ENCODE measurements at places on chromosomes 4 and X.

- no peak for DNase-seq
Measured at GRCh38 chrX:6718766-6719165, 183.8 kb upstream of the VCX3A start.

DNA sequence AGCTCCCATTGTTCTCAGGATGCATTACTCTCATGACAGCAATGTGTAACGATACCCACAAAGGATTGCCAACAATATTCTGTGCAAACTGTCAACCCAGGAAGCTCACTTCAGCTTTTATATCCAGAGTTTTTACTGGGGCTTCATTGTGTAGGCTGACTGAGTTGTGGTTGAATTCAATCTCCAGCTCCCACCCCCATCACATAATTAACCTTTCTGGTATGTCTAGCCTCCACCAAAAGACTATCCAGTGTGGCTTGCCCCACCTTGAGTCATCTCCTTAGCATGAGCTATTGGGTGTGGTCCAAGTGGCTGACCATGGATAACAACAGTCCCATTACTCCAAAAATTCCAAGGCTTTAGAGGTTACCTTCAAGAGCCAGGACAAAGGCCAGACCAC, 17.7 kb upstream of the TAB3 start:
- DNase-seq: no peak

DNA sequence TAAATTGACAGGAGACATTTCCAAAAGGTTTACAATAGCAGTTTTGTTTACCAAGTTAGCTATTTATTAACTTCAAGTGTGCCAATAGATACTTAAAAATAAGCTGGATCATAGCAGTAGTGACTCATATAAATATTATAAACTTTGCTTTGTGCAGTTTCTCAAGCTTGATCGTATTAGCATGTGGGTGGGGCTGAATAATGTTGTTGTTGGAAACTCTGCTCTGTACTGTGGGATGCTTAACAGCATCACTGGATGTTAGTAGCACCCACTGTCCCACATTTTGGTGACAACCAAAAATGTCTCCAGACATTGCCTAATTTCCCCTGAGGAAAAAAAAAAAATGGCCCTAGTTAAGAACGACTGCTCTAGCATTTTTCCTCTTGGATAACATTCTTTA, 855.2 kb upstream of the ADGRL3 start:
- no peak for DNase-seq

DNA sequence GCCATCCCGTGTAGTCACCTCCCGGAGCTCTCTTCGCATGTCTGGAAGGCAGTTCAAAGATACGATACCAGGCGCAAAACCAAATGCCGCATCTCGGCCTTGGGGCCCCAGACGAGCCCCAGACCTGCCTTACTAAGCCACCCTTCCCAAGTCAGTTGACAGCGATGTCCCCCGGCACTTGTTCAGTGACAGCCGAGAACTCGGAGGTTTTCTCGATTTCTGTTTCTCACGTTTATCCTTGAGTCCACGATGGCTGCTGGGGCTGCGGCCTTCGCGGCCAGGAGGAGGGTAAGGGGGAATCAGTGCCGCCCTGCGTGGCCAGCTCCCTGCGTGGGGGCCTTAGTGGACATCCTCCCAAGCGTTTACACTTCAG, 7.3 kb downstream of the MAEA start:
- no peak for DNase-seq

DNA sequence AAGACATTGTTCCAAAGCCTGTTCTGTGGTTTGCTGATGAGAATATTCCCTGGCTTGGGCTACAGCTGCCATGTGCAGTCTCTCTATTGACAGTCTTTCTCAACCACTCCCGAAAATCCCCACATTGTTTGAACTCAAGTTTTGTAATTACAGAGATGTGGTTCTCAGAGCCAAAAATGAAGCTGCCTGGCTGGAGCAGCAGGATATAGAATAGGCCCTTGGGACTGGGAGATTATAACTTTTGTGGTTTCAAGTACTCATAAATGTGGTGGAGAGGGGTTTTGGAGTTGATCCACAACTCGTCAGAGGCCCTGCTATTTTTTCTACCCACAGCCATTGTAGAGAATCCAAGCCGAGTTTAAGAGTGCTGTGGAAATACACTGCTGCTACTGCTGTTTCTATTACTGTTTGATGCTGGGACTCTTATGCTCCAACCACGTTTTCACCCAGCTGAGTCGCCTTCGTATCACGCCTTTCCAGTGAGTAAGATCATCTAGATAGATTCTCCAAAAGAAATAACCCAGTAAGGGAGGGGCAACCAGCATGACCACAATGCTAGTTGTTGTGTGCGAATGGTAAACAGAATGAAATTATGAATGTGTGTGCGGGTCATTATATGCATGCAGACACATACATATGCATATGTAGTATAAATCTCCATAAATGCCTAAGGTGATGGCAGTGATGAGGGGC, 57.1 kb upstream of the ATXN3L start:
- DNase-seq: no peak

DNA sequence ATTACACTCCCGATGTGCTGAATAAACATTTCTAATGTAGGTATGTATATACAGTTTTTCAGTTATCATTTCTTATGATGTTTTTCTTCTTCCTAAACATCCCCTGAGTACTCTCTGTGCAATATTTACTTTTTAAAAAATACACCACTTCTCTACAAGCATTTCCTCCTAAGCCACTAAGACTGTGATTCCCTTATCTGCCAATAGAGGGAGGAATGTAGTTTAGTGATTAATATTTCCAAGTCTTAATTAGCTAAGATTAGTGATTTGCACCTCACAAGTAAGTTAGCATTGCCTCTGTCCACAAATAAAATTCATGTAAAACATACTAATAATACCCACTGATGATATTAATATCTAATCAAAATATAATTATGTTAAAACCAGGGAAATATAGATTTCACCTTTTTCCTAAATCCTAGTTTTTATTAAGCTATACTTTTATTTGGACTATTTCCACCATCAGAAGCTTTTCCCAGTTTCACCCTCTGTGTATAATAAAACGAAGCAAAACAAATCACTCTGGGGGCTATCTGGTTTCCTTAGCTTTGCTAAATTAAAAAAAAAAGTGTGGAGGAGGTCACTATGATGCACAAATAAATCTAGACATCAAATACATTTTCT, 909.1 kb downstream of the FAT4 start:
- no peak for DNase-seq

- DNase-seq: no peak
Measured at GRCh38 chr4:2949782-2950125, 13.5 kb downstream of the NOP14 start.

DNA sequence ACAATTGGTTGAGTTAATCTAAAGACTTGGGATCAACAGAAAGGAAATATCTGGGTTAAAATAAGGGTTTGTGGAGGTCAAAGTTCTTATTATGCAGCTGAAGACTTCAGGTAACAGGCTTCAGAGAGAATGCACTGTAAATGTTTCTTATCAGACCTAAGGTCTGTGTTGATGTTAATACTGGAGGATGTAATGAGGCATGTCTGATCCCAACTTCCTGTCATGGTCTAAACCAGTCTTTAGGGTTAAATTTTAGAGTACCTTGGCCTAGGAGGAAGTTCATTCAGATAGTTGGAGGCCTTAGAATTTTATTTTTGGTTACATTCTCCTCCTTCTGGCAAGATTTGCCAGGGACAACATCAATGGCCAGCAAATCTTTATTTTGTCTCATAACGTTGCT, 72.1 kb upstream of the GC start:
- no peak for DNase-seq

DNA sequence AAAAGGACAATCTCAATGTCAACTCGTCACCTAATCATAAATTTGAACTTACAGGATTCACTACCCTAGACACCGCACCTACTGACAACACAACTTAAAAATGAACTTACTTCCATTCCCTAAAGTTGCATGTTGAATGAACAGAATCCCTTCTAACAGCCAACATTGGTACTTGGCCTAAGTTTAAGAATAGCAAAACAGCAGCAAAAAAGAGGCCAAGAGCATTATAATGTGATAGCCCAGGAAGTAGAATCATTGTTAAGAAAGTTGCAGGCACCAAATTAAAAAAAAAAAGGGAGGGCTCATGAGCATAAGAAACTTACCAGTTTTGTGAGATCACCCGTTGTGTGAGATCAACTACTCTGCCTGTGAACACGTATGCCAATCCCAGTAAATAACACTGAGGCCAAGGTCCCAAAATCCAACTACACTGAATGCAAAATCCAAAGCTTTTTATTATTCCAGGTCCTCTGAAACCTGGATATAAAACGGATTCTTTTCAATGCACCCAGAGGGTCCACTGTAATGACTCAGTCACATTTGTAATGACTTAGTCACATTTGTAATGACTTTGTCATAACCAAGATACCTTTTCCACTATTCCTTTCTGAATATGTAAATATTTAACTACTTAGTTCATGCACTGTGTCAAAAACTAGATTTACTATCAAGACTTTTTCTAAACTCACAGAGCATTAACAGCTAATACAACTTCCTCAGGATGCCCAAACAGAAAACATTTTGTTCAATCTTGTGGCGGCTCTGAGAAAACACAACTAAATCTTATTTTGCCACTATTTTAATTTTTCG, 6.8 kb downstream of the HNRNPDL start:
- DNase-seq: no peak

DNA sequence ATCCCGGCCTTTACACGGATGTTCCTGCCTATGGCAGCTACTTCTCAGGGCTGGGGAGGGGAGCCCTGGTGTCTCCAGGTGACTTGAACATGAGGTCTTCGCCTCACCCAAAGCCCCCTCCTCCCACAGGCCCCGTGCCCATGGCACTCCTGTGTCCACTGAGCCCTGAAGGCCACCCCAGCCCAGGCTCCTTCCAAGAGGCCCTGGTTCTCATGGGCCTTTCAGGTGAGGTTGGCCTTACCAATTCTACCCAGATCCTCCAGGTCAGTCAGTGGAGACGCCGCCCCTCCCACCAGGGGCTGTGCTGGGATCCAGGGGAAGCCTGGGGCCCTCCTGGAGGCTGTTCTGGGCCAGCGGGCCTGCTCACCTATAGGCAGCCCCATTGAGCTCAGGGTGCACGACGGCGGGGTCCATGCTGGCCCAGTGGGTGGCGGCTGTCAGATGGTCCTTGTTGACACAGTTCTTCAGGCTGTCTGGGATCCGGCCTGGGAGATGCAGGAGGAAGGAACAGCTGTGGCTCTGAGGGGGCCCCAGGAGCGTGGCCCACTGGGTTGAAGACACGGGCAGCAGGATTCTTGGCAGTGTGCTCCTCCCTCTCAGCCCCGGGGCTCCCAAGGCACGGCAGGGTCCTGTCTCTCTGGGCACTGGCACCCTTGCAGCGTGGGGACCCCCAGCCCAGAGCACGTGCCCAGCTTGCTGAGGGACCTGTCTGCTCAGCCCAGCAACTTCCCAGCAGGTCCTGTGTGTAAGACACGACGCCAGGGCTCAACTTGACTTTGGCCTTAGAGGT, 36.2 kb downstream of the CTBP1 start:
- no peak for DNase-seq

- no peak for DNase-seq
Measured at GRCh38 chr4:76435528-76436319, 695 bp downstream of the SHROOM3 start.

GRCh38 chr4:10715135-10715534, 30.6 kb upstream of the CLNK start:
- no peak for DNase-seq

- no peak for DNase-seq
Measured at GRCh38 chr4:33187035-33187434, 2466.9 kb downstream of the PCDH7 start.

DNA sequence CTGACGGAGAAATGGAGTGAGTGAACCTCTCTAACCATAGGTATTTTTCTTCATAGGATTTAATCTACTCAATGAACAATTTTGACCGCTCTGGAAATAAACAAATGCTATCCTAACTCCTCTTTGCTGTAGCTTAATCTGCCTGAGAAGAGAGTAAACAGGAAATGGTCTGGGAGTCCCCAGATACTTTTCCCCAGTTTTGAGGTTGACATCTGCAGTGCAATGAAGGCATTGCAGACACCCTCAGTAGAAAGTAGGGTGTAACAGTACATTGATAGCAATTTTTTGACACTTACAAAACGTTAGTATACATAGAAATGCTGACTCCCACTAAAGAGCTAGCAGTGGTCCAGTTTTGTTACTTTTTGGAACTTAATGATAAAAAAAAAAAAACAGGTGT, 495.9 kb upstream of the FAM241A start:
- DNase-seq: no peak

GRCh38 chr4:80082693-80083092, 9.7 kb upstream of the ANTXR2 start:
- DNase-seq: no peak

- DNase-seq: no peak
Measured at GRCh38 chr4:118857760-118858159, 21.8 kb upstream of the SEC24D start.

GRCh38 chr4:55574252-55574651, 17.8 kb downstream of the PDCL2 start:
- no peak for DNase-seq

GRCh38 chr4:135418353-135418752, 1216.8 kb upstream of the PABPC4L start:
- DNase-seq: no peak

- no peak for DNase-seq
Measured at GRCh38 chr4:16838226-16838875, 60.1 kb downstream of the LDB2 start.

DNA sequence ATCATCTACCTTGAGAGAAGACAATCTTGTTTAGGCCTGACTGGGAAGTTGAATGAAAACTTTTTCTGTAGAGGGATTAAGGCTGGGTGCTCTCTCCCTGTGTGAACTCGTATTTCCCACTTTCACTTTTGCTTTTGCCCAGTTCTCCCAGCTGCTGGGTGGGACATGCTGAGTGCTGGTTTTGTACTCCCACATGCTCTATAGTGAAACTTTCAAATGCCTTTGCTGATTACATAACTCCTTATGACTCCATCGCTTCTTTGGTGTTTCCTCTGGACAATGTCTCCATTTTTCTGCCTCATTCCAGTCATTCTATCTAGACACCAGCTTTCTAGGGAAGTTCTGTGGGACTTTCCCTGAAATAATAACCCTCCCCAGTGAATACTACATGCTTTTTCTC, 100.5 kb downstream of the CLNK start:
- DNase-seq: no peak

GRCh38 chr4:113732967-113733527, 28.5 kb downstream of the CAMK2D start:
- no peak for DNase-seq

DNA sequence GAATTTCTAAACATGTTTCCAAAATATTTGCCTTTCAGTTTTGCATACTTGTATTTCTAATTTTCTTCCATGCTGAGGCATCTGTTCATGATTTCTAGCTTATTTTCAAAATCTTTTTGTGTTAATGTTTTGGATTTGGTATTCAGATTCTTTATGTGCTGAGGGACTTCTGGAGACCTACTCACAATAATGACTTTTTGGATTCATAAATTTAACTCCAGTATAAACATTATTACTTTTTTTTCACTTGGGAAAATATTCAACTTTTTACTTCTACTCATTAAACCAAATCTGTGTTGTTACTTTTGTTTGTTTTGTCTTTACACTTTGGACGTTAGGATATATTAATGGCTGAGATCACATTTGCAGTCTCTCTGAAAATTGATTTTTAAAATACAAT, 183.7 kb downstream of the TENM3 start:
- DNase-seq: no peak

GRCh38 chrX:20967725-20968124, 406.5 kb upstream of the CNKSR2 start:
- DNase-seq: no peak

Measured in stimulated activated effector memory CD8-positive, alpha-beta T cell treated with anti-CD3 and anti-CD28 coated beads, Interleukin-12 subunit alpha, Interleukin-12 subunit beta, amount 100 ng/mL, for 72 hours (primary cell).